Activated CD4-positive, alpha-beta T cell treated with anti-CD3 and anti-CD28 coated beads for 24 hours (primary cell): ENCODE measurements at places on chromosomes 12 and 14.

GRCh38 chr14:51167587-51168214, 72.3 kb upstream of the TMX1 start:
- no peak for DNase-seq

- no peak for DNase-seq
These were observed 23.3 kb downstream of the TAS2R7 start for GRCh38 chr12:10779103-10779502.

DNA sequence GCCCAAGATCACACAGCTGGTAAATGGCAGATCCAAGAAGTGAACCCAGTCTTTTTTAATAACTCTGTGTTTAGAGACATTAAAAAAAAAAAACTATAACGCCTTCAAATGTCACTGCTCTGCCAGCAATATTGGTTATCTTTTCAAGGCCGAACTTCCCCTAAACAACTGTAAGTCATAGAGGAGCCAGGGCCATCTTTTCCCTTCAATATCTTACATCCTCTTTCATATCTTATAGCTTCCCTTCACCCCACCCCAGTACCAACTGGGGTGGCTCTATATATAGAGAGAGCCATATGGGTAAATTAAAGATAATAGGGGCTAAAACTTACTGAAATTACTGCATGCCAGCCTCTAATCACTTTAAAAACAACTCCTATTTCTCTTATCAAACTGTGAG, 100.2 kb downstream of the STAB2 start:
- DNase-seq: no peak

DNA sequence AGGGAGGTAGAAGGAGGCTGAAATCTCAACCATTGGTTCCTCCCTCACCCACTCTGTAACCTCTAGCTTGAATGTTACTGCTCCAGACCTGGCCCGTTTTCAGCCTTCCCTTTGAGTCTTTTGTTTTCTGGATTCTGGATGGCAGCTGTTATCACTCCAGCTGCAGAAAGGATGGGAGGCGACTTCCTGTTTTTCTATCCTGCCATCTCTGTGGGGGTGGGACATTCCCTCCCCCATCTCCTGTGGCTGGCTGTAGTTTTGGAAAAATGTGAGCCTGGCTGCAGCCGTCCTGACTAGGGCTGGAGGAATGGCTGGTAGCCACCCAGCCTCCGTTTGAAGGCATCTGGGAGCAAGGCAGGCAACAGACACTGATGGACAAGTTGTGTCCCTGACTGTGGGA, 2.9 kb upstream of the PPFIBP1 start:
- no peak for DNase-seq

DNA sequence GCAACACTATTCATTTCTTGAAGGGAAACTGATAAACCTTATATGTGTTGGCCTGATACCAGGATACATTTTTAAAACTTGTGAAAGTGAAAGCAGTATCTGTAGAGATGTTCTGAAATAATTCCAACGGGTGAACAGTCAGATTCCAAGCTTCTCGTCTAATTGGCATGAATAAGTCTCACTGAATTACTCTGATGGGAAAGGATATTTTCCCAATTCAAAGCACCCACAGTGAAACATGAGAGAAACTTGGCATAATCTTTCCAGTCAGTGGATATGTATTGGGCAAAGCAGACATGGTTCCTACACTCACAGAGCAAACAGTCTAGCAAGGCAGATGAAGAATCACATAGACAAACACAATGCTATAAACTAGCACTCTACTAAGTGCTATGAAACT, 413.1 kb downstream of the MED13L start:
- DNase-seq: no peak

DNA sequence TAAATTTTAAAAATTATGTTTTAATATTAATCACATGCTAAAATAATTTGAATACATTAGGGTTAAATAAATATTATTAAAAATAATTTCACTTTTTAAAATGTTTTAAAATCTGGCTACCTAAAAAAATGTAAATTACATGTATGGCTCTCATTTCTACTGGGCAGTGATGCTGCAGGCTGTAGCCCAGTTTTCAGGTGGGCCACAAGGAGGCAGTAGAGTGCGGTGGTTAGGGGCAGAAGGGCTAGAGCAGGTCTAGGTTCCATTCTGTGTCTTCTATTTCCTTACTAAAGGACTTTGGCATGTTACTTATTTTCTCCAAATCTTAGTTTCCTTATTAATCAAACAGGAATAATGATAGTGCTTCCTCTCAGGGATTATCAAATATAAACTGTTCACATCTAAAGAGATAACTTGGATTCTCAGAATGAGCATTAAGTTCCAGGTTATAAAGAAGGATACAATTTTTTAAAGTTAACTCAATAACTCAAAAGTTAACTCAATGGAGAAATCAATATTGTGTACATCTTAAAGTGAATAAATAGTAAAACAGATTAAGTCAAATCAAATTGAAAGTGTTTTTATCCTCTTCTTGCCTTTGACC, 54.9 kb upstream of the OVCH1 start:
- DNase-seq: peak; percentile 58

GRCh38 chr12:91123236-91123916, 12.1 kb upstream of the LUM start:
- DNase-seq: no peak

- DNase-seq: no peak
These were observed 70.8 kb downstream of the SYNE3 start for GRCh38 chr14:95445676-95446075.

- DNase-seq: no peak
These were observed 68.0 kb upstream of the IFNG-AS1 start for GRCh38 chr12:67921286-67921685.

GRCh38 chr12:132517740-132518100, 27.8 kb downstream of the FBRSL1 start:
- DNase-seq: no peak

DNA sequence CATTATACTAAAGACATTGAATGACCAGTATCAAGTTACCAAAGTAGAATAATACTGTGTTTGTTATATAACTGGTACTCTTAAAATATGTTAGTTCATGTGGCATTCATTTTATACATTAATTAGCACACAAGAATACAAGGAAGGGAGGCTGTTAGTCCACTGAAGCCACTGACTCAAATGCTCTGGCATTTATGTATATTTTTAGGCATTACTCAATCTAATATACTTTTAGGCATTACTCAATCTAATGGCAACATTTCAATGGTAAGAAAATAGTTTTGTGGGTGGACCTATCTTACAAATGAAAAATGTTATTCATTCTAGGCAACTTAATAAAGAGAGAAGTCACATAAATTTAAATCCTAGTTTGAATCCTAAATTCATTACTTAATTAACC, 874.4 kb upstream of the USP15 start:
- no peak for DNase-seq

DNA sequence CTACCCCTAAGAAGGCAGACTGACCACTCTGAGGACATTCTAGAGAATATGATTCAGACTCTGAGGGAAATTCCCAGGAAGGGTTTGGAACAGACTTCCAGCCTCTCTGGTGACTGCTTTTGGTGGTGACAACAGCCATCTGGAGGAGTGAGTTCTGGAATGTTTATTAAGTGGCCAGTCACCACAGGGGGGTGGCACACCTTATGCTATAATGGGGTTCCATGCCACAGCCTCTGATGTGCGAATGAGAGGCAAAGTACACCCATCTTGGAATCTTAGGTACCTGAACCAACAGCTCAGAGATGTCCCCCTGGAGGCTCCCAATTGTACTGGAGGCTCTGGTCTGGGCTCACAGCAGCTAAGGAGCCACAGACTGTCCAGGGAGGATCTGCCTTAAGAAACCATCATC, 9.5 kb upstream of the TINF2 start:
- no peak for DNase-seq

GRCh38 chr14:49959822-49960408, 67.0 kb downstream of the ARF6 start:
- no peak for DNase-seq

GRCh38 chr14:105153331-105153731, 15.2 kb downstream of the JAG2 start:
- no peak for DNase-seq

DNA sequence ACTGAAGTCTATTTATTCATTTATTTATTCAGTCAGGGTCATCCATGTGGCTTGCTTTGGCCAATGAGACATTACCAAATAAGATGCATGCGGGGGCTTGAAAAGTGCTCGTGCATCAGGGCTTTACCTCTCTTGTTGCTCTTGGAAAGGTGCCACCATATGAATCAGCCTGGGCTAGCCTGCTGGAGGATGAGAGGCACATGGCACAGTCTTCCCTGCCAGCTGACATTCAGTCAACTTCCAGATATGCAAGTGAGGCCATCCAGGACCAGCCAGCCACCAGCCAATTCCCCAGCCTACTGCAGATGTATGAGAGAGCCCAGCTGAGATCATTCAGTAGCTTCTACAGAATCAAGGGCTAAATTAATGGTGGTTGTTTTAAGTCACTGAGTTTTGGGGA, 105.2 kb upstream of the RPH3A start:
- no peak for DNase-seq

GRCh38 chr14:68468437-68469207, 324.2 kb downstream of the ZFP36L1 start:
- DNase-seq: peak; percentile 15

DNA sequence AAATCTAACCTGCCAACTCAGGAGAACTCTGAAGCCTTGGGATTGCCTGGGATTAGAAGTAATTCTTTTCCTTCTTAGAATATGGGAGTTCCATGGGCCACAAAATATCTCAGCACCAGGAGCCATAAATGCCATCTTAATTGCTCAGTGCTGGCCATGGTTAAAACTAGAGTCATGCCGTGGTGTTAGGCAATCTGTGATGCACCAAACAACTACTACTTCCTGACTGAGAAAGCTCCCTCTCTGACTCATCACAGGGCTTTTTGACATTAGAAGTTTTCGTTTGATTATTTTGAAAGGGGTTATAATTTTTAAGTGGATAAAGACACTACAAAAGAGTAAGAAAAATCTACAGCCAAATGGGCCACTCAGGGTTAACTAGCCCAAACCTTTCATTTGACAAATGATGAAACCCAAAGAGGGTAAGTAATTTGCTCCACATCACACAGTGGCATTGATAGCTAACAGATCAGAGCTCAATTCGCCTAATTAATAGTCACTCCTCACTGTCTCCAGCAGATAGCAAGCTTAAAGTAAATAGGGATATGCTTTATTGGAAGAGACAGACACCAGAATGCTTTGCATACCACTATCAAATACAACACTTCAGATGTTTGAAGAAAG, 377.3 kb downstream of the EMP1 start:
- DNase-seq: no peak

DNA sequence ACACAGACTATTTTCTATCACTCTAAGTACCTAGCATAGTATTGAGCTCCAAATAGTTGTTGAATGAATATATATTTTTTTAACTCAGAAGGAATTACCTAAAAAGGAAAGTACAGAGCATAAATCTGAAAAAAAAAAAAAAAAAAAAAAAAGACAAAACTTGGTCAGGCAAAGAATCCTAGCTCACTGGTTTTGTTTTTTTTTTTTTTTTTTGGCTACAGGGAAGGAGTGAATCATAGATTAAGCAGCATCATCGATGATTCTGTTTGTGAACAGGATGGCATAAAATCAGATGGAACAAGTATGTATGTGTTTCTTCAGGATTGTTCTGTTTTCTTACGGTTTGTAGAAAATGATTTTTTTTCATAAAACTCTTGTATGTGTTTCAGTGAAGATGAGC, 66.1 kb upstream of the BCAT1 start:
- DNase-seq: no peak

GRCh38 chr12:131222329-131223139, 268.8 kb downstream of the ADGRD1 start:
- no peak for DNase-seq

GRCh38 chr12:121805171-121806008, 1.6 kb downstream of the SETD1B start:
- no peak for DNase-seq

DNA sequence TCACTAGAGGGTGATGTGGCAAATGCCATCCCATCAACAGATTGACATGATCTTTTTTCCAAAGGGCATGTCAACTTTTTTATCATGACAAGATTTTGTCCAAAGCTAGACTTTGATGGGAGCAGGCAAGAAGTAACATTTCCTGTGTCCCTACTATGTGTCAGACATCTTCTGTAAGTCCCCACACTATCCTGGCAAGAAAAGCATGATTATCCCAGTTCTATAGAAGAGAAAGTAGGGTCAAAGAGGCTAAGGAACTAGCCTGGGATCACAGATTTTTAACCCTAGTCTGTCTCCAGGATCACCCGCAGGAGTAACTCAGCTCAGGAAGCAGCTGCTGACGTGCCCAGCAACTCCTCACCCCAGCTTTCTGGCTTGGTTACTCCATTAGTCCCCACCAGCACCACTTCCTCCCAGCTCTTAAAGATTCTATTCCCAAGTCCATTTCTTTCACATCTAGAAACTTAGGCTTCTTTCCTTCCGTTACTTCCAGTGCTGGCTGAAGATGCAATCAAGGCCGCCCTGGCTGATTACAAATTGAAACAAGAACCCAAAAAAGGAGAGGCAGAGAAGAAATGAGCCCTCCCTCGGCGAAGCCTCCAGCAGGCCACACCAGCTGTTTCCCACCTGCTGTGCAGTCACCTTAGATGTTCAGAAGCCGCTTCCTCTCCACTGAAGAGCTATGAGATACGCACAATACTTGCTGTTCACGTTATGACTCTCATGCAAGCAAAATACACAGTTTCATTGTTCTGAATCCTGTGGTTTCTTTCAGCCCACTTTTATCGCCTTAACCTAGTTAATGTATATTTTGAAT, 6.2 kb downstream of the ISCU start:
- peak; percentile 45 for DNase-seq

- peak; percentile 23 for DNase-seq
These were observed 10.2 kb upstream of the SERPINA9 start for GRCh38 chr14:94485944-94486841.

DNA sequence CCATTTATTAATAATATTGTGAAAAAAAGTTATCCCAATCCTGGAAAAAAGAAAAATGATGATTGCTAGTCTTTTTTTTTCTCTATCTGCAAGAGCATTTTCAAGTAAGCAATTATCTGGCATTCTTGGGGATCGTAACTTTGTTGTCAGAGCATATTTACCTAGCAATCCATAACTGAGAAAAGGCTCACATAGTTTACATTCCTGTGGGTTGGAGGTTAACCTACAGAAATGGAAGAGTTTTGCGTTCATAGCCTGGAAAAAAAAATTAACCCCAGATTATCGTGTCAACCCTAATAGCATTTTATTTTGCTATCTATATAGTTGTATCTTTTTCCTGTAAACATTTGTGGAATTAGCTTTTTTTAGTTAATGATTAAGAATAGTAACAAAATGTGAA, 292.3 kb downstream of the DAD1 start:
- no peak for DNase-seq
